ENCODE measurements at places on chromosomes 16 and 17.

GRCh38 chr17:14580499-14580898, 279.6 kb downstream of the HS3ST3B1 start:
- DNase-seq: no peak
- no peak overlapping the region for H3K4me3 ChIP-seq
- H3K4me1 ChIP-seq: no peaks in the 10 kb centered on the region

GRCh38 chr16:51228097-51228659, 77.1 kb upstream of the SALL1 start:
- no peaks in the 10 kb centered on the region for H3K27me3 ChIP-seq
- no peaks in the 10 kb centered on the region for H3K36me3 ChIP-seq
- no peaks in the 10 kb centered on the region for H3K4me1 ChIP-seq
- DNase-seq: no peak
- no peak overlapping the region for H3K4me3 ChIP-seq

- no peak overlapping the region for H3K4me3 ChIP-seq
- H3K4me1 ChIP-seq: peaks cover 4% of the 10 kb centered on the region
- H3K27ac ChIP-seq: no peak overlapping the region
- DNase-seq: no peak
- H3K27me3 ChIP-seq: no peaks in the 10 kb centered on the region
Observed at GRCh38 chr16:47036201-47036600, 62.7 kb upstream of the DNAJA2 start.

GRCh38 chr17:74245145-74245831, 28.7 kb upstream of the DNAI2 start:
- no peak overlapping the region for H3K4me3 ChIP-seq
- DNase-seq: no peak
- H3K27ac ChIP-seq: no peak overlapping the region
- H3K4me1 ChIP-seq: peaks cover 8% of the 10 kb centered on the region
- no peaks in the 10 kb centered on the region for H3K27me3 ChIP-seq
- H3K36me3 ChIP-seq: no peaks in the 10 kb centered on the region

DNA sequence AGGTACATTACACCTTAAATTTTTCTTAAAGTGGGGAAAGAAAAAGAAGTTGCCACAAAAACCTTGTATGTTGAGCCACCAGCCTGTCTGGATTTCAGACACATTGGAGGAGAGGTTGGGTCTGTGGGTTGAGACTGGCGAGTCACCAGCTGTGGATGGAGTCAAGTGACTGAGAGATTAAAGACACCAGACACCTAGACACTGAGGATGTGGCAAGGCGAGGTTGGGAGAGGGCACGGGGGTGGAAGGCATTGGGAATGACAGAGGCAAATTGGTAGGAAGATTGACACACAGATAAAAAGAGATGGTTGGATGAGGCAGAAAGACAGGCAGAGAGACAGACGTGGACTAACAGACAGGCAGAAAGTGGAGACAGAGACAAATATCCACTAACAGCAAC, 49.6 kb downstream of the KCNJ12 start:
- DNase-seq: no peak
- no peak overlapping the region for H3K4me3 ChIP-seq
- no peak overlapping the region for H3K27ac ChIP-seq
- H3K4me1 ChIP-seq: peaks cover 7% of the 10 kb centered on the region
- H3K27me3 ChIP-seq: no peaks in the 10 kb centered on the region

DNA sequence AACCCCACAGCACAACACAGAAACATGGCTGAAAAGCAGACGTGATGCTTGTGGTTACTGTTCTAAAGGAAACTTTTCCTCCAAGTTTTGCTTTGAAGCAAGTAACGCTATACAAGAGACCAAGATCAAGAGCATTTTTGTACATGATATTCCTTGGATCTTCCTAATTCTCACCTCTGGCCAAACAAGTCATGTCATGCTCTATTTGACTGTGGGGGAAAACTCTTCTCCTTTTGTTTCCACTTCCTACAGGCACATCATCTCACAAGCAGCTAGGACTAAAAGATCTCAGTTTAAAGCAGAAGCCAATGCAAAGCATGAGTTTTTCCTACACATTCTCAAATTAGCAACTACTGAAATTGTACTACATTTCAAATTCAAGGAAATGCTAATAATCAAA, 50.7 kb downstream of the CFDP1 start:
- H3K36me3 ChIP-seq: no peaks in the 10 kb centered on the region
- H3K4me1 ChIP-seq: peaks cover 27% of the 10 kb centered on the region
- no peak for DNase-seq
- no peaks in the 10 kb centered on the region for H3K27me3 ChIP-seq

GRCh38 chr16:28522792-28523191, 16.0 kb downstream of the NUPR1 start:
- H3K27me3 ChIP-seq: no peaks in the 10 kb centered on the region
- no peak overlapping the region for H3K27ac ChIP-seq
- DNase-seq: no peak
- H3K4me3 ChIP-seq: no peak overlapping the region
- H3K36me3 ChIP-seq: no peaks in the 10 kb centered on the region

GRCh38 chr17:62757500-62757951, 50.6 kb downstream of the MARCHF10 start:
- H3K4me1 ChIP-seq: peaks cover 4% of the 10 kb centered on the region
- no peaks in the 10 kb centered on the region for H3K27me3 ChIP-seq
- H3K4me3 ChIP-seq: no peak overlapping the region
- DNase-seq: no peak

- H3K27ac ChIP-seq: no peak overlapping the region
- H3K4me3 ChIP-seq: no peak overlapping the region
- H3K27me3 ChIP-seq: no peaks in the 10 kb centered on the region
- DNase-seq: no peak
- H3K4me1 ChIP-seq: no peaks in the 10 kb centered on the region
Observed at GRCh38 chr17:45702666-45703266, 81.4 kb upstream of the CRHR1 start.

DNA sequence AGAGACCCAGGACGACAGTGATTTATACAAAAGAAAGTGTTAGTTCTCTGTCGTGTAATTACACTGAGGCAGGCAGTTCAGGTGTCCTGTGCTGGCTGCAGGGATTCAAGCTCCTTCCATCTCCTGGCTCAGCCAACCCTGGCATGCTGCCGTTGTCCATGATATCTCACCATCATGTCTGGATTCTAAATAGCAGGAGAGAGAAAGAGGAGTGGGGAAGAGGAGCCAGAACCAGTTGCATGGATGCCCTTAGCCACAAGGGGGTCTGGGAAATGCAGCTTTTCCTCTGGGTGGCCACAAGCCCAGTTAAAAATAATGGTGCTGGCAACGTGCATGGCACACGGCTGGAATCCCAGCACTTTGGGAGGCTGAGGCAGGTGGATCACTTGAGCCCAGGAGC, 9.7 kb downstream of the C16orf54 start:
- no peaks in the 10 kb centered on the region for H3K27me3 ChIP-seq
- H3K36me3 ChIP-seq: no peaks in the 10 kb centered on the region
- no peak overlapping the region for H3K4me3 ChIP-seq
- DNase-seq: no peak
- H3K4me1 ChIP-seq: no peaks in the 10 kb centered on the region
- H3K27ac ChIP-seq: no peak overlapping the region

- peak overlapping the region; percentile 42 for H3K27ac ChIP-seq
- peak; percentile 80 for DNase-seq
- H3K4me1 ChIP-seq: peaks cover 54% of the 10 kb centered on the region
- no peaks in the 10 kb centered on the region for H3K27me3 ChIP-seq
Observed at GRCh38 chr17:57939797-57940196, 15.4 kb downstream of the CUEDC1 start.

DNA sequence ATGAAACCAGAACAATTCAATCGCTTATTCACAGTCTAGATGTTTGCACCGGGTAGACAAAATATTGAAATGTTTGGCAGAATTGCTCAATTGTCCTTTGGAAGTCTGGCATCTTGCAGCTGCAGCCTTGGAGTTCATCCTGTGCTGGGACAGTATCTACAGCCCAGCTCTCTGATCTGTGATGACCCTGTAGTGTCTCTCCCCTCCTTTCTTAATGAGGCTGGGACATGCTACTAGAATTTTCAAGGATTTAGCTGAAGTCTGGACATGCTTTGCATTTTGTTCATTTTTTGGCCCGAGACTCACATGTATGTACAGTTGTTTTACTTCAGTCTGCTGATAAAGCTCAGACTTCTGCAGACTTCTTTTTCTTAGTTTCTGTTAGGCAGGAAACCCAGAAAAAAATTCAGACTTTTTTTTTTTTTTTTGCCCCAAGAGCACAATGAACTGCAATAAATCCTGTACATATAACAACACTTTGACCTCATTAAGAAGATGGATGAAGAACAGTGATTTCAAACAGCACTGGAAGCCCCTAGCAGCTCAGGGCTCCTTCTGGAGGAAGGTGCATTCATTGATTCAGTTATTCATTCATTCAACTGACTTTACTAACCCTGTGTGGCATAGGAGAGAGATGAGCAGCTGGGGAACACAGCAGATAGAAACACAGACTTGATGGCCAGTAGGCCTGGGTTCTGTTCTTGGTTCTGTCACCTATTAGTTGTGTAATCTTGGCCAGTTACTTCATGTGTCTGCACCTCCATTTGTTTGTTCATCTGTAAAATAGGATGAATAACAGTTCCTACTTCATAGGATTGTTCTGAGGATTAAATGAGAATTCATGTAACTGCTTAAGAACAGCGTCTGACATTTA, 210.0 kb downstream of the MAP2K4 start:
- H3K27me3 ChIP-seq: no peaks in the 10 kb centered on the region
- H3K4me3 ChIP-seq: no peak overlapping the region

DNA sequence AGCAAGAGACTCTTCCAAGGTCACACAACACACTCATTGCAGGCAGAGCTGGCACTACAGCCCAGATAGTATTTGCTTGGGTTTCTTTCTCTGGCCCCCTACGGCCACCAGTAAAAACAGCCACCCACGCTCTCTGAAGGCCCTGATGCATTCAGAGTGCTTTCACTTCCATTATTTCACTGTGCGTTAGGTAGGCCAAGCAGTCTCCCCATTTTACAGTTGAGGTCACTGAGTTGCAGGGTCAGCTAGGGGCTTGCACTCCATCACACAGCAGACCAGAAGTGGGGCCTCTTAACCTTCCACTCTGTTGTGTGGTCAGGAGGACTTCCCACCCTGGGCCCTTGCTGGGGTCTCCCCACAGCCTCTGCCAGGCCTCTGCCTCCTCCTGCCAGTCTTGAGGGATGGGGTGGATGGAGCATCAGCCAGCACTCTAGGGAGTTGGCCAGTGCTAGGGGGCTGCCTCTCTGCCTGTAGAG, 2.5 kb downstream of the TBX21 start:
- peaks cover 25% of the 10 kb centered on the region for H3K27me3 ChIP-seq
- no peaks in the 10 kb centered on the region for H3K36me3 ChIP-seq
- H3K27ac ChIP-seq: peak overlapping the region; percentile 21
- H3K4me3 ChIP-seq: no peak overlapping the region
- H3K4me1 ChIP-seq: peaks cover 12% of the 10 kb centered on the region
- DNase-seq: no peak
